ENCODE measurements at places on chromosomes 6 and 20. TPM values are rescaled to one million over a fixed set of nuclear protein-coding genes. Genes with fewer than 3 reads are reported as not detected.

DNA sequence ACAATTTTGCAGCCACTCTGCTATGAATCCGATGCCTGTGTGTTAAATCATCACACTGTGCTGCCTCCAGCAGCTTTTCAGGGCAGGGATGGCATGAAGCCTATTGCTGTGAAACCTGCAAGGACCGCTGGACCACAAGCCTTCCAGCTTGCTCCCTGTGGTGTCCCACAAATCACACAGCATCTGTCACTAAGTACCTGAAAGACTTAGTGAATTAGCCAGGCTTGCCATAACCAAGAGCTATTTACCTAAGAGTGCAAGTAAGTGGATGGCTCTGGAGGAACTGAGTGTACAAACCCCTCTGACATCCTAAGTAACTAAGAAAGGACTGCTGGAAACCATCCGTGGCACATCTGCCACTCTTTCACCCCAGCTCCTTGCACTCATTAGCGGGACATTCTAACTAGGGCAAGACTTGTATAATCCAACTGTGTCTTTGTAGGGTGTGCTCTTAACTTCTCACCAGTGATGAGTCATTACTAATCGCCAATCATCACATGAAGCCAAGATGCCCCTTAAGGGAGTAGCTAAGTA is 34.7 kb downstream of the FOXQ1 start:
- DNase-seq: no peak

GRCh38 chr20:42270539-42270938 is 652.4 kb upstream of the CHD6 start:
- no peak for DNase-seq

GRCh38 chr6:105872249-105872648 is 213.9 kb upstream of the PRDM1 start:
- DNase-seq: no peak

- DNase-seq: peak; percentile 14
Measured at GRCh38 chr20:35145141-35145564, 2.0 kb downstream of the EDEM2 start.

DNA sequence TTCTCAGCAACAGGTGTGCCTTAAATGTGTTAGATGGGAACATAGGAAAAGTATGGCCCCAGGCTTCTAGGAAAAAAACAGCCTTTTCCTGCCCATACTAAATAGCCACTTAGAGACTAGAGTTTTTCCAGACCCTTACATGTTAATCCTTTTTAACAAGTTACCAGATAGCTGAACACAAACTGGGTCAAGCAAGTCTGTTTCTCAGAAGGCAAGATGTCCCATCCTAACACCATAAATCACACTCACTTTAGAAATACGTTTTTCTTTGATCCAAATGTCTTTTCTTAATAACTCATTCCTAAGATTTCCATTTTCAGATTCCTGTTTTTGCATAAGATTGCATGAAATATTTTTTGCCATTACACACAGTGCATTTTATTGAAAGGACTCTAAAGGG is 241.3 kb downstream of the KCNQ5 start:
- no peak for DNase-seq

DNA sequence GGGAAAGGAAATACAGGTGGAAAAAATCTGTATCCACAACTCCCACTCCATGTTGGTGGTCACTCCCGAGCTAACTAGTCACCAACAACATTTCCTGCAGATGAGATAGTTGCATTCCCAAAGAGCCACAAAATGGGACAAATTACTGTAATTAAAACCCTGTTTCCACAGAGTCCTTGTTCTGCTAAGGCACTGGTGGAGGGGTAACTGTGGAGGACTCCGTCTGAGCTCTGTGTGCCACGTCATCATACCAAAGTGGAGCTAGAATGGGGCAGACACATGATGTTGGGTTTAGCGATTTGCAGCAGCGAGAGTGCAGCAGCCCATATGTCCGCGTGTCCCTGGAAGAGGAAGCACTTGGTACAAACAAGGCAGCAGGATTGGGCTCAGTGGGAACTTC is 172.5 kb upstream of the KCNK16 start:
- DNase-seq: no peak

GRCh38 chr20:37846573-37846972 is 56.4 kb upstream of the VSTM2L start:
- DNase-seq: no peak

DNA sequence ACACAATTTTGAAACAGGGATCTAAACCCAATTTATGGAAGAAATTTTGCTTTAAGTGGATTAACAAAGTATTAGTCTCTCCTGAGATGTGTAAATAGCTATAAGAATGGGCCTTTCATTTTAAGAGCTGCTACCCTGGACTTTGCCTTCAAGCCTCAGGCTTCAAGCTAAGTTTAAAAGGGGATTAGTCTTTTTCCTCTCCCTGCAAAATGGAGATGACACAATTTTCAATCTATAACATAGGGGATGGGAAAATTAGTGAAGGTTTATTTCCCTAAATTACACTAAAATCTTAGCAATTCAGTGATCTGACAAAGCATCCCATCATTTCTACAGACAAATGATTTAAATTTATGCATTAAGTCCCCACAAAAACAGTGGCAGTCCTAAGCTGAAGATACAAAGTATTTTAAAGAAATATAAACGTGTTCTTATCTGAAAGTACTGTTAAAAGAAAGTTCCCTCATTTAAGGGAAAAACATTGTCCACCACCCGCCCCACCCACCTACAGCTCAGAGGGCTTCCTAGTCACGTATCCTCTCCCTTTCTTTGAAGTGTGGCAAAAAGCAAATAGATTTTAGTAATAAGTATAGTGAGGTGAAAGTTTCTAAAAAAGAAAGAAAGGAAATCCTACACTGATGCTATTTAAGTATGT is 14.5 kb downstream of the ARHGAP18 start:
- peak; percentile 14 for DNase-seq

DNA sequence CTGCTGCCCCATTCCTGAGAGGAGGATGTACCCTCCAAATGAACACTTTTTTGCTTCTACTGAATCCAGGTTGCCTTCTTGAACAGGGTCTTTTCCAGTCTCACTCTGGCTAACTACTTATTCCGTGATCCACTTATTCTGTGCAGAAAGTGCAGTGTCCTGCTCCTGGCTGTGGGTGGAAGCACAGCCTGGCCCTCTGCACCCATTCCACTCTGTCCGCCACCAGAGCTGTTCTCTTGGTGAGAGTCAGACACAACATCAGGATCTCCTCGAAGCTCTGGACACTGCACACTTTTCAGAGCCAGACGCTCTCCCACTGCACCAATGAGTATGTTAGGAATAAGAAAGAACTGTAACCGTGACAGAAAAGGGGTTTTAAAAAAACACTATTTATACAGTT is 174.2 kb downstream of the MCHR2 start:
- DNase-seq: no peak

DNA sequence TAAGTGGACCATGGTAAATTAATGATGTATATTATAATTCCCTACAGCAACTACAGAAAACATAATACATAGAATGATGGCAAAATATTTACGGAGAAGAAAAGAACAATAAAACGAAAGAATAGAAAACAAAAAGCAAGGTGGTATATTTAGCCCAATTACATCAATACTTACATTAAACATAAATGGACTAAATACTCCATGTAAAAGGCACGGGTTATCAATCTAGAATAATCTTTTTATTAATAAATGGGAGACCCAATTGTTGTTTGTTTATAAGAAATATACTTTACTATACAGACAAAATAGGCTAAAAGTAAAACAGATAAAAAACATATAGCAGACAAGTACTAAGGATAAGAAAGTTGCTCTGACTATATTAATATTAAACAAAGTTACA is 137.2 kb downstream of the TASP1 start:
- no peak for DNase-seq

DNA sequence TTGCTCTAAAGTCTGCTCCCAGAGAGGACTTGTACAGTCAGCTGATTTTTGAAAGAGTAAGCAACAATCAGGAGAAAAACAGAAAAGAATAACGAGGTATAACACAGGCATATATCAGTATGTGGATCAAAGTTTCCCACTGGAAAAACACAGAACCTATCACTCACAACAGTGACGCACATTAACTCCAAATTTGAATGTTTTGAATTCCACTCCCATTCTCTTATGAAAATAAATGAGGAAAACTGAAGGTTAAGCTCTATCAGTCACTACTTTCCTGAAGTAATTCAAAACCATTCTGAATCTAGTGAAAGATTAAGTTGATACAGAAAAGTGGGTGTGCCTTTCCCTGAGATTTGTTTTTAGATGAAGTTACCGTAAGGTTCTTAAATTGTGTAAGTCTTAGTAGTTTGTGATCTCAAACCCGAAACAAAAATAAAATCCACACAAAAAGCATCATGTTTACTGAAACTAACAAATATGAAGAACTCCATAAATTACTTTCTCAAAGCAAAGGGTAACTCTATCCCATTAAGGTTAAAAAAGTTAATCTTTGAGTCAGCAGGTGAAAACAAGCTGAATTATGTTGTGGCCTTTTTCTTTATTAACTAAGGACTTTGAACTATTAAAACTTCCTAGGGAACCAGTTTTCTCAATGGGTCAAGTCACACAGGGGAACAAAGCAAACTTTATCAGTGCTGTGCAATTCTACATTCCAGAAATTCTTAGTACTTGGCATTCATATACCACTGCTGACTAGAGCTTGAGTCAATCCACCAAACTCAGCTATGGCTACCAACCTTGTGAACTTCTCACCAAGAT is 115.7 kb downstream of the OGFRL1 start:
- DNase-seq: no peak

DNA sequence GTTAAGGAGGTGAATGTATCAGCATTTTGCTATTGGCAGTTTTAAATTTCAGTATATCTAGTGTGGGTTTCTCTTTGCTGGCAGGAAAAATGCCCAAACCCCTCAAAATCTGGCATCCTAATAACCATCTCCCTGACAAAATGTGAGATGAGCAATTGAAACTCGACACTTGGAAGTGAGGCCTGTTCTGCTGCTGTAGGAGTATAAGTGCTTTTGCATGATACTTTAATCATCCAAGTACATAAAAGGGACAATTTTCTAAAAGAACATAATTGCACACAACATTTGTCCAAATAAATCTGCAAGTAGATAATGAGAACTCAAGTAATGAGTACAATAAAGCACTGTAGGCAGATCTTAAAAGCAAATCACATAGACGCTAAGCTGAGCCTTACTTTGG is 36.5 kb downstream of the LAMP5 start:
- DNase-seq: no peak

GRCh38 chr6:141562186-141562811 is 570.4 kb upstream of the GJE1 start:
- peak; percentile 1 for DNase-seq

- no peak for DNase-seq
Measured at GRCh38 chr6:40849546-40849945, 189.5 kb downstream of the UNC5CL start.

DNA sequence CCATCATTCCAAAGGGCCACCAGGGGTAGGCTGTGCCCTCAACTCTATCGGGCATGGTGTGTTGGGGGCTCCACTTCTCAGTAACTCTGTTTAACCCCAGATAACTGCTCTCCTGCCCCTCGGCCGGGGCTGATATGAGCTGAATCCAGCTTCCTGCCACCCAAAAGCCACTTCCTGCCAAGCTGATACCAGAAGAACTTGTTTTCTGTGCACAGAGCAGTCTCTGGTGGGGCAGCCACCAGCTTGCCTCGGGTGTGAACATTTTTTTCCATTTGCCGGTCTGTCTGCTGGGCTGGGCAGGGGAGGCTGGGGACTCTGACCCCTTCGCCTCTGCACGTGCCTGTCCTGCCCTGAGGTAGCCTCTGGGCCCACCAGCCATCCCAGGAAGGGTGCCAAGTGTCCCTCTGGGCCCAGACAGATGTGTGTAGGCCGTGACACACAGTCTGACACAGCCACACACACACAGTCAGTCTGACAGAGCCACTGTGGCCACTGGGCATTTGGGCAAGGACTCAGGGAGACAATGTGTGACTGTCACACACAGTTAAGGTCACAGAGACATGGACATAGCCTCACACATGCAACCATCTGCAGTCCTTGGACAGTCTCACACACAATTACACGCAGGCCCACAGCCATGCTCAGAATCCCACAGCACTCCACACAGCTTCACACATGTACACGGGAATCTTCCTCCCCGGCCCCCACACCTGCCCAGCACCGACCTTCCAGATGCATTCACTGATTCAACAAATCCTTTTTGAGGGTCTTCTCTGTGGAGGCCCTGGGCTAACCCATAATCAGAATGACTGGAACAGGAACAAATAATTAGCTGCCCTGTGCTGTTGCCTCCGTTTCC is 45.1 kb downstream of the NOL4L start:
- peak; percentile 81 for DNase-seq

DNA sequence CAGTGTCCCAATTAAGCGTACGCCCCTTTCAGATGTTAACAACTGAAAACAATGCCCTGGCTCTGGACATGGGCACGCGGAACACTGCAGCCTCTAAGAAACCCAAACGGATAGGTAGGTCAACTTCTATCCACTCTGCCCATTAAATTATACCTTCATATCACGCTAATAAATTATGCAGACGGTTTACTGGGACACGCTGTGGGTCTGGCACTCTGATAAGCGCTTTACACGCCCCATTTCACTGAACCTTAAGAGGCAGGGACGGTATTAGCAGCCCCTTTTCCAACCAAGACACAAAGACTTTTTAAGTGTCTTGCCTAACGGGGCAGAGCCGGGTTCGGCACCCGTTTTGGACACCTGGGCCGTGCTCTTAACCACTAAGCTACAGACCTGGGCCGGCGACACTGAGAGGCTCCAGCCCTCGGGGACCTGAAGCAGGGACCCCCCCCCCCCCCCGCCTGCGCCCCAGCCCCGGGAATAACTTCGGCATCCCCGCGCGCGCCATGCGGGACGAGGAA is 744 bp downstream of the STAU1 start:
- DNase-seq: peak; percentile 29

DNA sequence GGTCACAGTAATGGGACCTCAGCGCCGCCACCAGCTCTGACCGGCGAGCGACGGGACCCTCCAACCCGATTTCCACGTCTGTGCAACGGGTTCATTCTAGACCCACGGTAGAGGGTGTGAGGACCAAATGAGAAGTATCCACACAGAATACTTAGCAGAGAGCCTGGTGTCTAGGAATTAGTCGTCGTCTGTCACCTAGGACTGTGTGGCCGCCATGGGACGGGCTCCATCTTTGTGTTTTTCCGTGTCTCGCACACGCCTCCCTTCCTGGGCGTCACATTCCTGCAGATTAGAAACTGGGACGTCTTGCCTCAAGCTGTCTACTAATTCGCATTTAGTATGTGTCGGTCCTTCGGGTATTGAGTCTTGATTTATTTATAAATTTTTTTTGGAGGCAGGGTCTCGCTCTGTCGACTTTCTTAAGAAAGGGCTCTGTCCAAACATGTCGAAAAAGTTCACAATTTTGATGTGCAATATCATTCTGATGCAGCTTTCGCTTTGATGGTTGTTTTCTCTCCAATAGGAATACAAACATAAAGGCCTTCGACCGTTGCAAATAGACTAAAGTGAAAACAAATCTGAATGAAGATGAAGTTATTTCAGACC is 563 bp downstream of the MGME1 start:
- peak; percentile 50 for DNase-seq

Gene ACSS2
- total RNA-seq: 61.1 TPM

Gene LAMA4
- 0.14 TPM for total RNA-seq

Gene EGFL8
- 11.2 TPM for total RNA-seq

Gene CASS4
- 3.5 TPM for total RNA-seq

Gene LRRN4
- not detected for total RNA-seq

Gene RAB44
- 0.09 TPM for total RNA-seq

Gene KCNG1
- 1.6 TPM for total RNA-seq

Gene ZSCAN12
- 5.6 TPM for total RNA-seq

Gene SLC35F1
- 2.3 TPM for total RNA-seq

Gene ARHGAP40
- total RNA-seq: not detected

Gene ACTL10
- total RNA-seq: 1.8 TPM

Gene PAX1
- not detected for total RNA-seq

Gene TGM3
- not detected for total RNA-seq

Gene MOG
- not detected for total RNA-seq

Gene PIM1
- 429 TPM for total RNA-seq

Gene PPP1R16B
- 143 TPM for total RNA-seq

Gene NTSR1
- not detected for total RNA-seq

Gene DOK5
- 1.2 TPM for total RNA-seq
